ENCODE measurements at places on chromosomes 7 and 10.

- no peak for DNase-seq
Observed at GRCh38 chr10:9305018-9305655, 1250.6 kb downstream of the GATA3 start.

- no peak for DNase-seq
Observed at GRCh38 chr7:40530292-40530691, 395.5 kb downstream of the SUGCT start.

DNA sequence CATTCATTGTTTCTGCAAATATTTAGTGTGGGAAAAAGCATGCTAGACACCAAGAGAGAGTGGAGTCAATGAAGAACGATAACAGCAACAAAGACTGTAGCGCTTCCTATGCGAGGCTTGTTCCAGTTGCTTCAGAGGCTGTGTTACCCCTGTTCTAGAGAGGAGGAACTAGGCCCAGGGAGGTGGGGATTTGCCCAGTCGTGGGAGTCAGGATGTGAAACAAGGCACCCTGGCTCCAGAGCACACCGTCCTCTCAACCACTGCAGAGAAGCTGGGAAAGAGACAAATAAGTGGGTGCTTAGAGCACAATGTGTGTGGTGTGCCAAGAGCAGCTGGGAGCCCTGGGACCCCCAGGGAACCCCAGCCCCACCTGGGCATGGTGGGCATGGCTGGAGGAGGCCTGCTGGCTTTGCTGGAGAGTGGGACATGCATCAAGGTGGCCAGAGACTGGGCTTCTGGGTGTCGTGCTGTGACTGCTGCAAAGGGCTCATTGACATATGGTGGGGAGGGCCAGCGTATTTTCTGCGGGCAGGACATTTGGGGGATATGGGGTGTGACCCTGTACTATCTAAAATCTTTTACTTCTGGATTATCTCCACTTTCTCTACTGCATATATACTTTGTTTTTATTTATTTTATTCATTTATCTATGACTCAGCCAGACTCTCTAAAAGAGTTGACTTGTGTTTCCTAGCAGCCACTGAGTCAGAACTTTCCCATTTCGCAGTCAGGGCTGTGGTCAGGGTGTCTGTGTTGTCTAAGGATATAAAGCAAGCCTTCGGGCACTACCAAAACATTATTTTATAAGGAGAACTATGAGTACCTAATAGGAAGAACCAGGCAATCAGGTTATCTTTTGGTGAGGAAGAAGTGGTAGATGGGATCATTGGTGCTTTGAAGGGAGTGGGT lies 95.4 kb downstream of the TCF7L2 start:
- no peak for DNase-seq

DNA sequence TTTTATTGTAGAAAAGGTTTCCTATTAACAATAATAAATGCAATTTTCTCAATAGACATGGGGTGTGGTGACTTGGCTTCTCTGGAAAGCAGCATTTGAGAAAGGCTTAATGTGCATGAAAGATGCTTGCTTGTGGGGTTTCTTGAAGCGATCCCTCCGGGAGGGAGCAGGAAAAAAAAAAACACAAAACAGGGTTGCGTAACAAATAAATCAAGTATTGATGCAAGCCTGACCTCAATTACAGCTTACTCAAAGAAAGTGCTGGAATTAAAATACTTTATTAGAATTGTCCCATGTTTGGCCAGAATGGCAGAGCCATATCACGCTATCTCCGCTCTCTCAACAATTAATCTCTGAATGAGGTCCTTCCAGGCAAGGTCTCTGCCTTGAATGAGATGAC lies 1612.5 kb downstream of the REEP3 start:
- no peak for DNase-seq

- no peak for DNase-seq
Observed at GRCh38 chr7:116098175-116098574, 67.6 kb upstream of the TFEC start.

Measured in CD8-positive, alpha-beta memory T cell (primary cell).